ENCODE measurements at places on chromosomes 7 and 10.

- DNase-seq = no peak
These were observed 599.3 kb upstream of the CELF2 start for GRCh38 chr10:10418387-10418786.

- DNase-seq = no peak
These were observed 65.9 kb upstream of the C7orf33 start for GRCh38 chr7:148524479-148525224.

GRCh38 chr7:50679218-50680007, 103.3 kb downstream of the GRB10 start:
- no peak for DNase-seq

DNA sequence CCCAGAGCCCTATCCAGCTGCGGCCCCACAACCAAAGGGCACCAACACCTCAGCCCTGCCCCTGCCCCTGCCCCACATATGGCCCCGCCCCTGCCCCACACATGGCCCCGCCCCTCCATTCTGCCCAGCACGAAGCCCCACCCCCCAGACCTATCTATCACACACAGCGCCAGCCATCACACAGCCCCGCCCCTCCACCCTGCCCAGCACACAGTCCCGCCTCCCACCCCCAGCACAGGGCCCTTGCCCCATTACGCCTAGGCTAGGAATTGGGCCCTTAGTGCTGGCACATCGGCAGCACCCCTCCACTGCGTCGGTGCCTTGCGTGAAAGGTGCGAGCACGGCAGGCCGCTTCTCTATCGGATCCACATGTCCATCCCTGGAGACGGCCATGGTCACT, 126.8 kb downstream of the MAD1L1 start:
- DNase-seq = no peak

DNA sequence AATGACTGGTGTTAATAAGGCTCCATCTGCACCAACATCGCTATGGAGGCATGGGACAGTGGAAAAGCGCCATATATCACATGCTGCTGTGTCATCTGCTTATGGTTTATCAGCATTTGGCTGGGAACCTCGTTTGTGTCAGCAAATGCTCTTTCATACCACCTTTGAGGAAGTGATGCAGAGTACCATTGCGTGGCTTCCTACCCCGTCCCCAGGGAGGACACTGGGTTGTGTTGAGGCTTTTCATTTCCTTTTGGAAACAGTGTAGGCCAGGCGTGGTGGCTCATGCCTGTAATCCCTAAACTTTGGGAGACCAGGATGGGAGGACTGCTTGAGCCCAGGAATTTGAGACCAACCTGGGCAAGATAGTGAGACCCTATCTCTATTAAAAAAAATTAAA, 6.8 kb downstream of the TACR2 start:
- DNase-seq = no peak

DNA sequence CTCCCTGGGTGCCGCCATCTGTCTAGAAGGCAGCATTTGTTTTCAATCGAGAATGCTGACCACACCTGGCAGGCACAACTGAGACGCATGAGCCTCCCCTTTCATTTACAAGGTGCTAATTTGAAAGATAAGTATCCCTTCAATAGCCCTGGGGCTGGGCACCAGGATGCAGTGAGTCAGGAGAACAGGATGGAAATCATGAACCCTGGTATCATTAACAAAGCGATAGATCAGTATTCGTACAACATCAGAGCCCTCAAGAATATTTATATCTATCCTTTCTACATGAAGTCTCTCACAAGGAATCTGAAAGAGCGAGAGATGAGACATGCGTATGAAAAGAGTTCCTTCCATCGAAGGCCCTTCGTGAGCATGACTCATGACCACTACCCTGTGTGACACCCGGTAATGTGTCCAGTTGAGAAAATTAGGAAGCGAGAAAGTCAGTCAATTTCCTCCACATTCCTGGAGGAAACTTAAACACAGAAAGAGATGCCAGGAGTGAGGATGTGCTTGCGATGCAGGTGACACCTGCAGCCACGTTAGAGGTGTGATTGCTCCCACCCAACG, 123.1 kb upstream of the PITRM1 start:
- no peak for DNase-seq

DNA sequence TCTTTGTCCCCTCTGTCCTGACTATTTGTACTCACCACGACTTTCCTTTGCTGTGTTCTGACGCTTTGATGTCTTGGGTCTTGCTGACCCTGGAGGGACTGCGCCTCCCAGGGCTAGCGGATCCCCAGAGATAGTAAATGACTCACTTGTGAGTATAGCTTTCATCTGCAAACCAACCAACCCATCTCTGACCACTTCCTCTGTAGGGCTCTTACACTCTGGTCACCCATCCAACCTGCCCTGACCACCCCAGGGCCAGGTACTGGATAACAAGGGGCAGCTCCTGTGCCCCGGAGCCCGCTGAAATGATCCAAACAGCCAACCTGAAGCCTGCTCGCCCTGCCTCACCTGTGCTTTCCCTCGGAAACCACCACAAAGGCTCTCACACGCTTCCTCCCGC, 125.2 kb upstream of the CARD11 start:
- no peak for DNase-seq

DNA sequence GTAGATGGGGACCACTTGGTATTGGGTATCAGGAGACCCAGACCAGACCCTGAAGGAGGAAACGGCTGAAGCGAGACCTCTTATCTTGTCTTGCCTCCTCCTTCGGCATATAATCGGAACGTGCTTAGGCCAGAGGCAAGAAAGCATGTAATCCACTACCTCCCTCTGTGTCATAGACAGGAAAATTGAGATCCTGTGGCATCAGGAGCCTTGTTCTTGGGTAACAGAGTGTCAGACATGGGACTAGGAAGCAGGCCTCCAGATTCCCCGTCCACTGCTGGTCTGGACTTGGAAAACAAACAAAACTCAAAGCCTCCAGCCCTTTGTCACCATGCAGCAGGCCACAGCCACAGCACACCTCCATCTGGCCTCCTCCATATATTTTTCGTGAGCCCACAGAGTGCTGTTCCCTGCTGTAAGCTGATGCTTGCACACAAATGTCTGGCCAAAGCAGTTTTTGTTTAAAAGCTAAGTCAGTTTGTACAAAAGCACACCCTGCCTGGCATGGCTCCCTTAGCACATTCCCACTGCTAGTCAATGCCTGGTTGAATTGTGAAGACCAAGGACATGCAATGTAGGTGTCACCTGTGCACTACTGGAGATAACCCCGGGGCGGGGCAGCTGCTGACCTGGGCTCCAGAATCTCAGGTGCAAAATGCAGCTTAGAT, 510.9 kb downstream of the RPS24 start:
- DNase-seq = no peak

DNA sequence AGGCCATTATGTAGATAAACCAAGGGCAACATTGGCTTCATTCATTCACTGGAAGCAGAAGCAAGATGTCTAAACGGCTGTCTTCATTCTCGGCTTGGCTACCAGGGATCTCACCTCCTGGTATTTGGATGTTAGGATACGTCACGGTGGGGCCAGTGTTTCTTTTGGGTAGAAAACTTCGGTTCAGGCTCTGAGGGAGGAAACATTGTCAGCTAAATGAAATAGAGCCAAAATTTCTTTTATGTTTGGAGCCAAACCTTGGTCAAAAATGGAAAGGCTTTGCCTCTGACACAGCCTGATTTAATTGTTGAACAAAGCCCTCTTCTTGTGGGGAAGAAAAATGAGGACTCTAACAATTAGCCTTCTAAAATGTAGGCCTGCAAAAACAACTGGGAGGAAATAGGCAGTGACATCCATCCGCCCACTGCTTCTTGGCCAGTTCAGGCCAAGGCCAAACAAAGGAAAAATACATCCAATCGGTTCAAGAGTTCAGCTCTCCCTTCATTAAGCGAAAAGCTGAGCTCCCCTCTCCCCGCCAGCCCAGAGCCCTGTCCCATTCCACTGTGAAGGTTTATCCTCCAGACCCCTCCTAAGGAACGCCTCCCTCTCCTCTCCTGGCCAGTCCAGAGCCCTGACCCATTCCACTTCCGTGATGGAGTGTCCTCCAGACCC, 44.4 kb downstream of the PFKFB3 start:
- DNase-seq = no peak

DNA sequence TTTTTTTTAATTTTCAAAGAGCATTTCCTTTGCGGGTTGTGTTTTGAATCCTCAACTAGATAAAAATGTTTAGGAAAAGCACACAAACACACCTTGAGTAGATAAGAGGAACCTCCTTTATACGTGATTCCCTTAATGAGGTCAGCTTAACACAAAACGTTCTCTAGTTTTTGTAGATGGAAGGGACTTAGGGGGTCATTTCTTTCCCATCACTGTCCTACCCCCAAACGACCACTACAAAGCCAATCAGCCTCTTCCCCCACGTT, 1.2 kb downstream of the SUV39H2 start:
- no peak for DNase-seq

GRCh38 chr7:44637788-44638594, 31.6 kb downstream of the OGDH start:
- DNase-seq = peak; percentile 70

DNA sequence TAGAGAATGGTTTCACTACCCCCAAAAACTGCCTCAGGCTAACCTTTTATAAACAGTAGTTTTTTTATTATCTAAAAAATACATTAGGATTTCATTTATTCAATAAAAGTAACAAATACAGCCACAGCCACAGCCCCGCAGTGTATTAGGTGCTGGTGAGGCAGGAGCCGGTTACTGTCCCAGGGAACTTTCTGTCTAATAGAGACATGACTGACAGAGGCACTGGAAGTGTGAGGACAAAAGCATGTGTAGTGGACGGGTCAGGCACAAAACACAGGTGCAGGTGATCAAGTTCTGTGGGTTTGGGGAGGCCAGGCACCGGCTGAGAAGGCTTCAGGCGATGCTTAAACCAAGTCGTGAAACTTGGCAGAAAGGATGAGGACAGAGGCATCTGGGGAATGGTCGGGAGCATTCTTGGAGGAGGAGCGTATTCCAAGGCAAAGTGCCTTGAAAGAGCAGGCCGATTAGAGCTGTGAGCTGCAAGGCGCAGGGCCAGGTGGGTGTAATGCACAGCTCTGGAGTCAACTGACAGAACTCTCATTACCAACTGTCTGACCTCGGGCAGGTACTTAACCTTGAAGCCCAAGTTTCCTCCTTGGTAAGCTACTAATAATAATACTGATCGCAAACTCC, 138.2 kb downstream of the USP6NL start:
- DNase-seq = no peak

GRCh38 chr7:23001610-23002009, 12.3 kb downstream of the HYCC1 start:
- no peak for DNase-seq

- no peak for DNase-seq
These were observed 31.2 kb downstream of the TBXAS1 start for GRCh38 chr7:139860090-139860775.

DNA sequence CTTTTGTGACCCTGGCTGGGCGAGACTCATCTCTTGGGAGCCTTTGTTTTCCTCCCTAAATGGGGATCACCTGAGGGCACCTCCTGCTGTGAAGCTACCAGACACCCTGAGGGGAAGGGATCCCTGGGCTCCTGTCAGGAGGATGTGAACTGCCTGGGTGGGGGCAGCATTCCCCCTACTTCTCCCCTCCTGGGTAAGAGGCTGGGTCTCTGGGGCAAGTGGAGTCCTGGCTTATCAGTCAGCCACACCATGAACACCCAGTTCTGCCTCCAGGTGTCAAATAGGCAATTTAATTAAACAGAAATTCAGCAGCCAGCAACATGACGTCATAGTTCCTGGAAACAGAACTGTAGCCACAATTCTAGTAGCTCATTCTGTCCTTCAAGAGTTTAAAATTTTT, 97.7 kb upstream of the RET start:
- DNase-seq = no peak

DNA sequence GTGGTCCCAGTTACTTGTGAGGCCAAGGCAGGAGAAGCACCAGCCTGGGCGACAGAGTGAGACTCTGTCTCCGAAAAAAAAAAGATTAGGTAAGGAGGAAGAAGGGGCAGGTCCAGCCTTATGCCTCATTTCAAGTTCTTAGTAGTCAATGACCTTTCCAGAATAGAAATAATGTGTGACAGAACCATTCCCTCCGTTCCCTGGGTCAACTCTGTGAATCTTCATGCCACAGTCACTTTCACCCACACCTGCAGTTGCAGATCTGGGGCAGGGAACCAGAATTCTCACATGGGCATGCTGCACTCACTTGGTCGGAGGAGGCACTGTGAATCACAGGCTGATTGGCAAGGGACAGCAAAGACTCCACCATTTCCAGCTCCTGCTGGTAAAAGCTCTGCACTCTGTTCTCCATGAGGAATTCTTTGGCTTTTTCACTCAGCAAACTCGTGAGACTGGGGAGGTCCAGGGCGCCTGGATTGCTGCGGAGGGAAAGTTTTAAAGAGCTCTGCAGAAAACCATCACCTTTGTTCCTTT, 20.7 kb downstream of the STN1 start:
- no peak for DNase-seq

- DNase-seq = no peak
These were observed 305.8 kb upstream of the GNAI1 start for GRCh38 chr7:79828866-79829265.

- DNase-seq = no peak
These were observed 80.8 kb downstream of the ZNF92 start for GRCh38 chr7:65454469-65454868.

GRCh38 chr7:128915841-128916642, 5.5 kb upstream of the KCP start:
- no peak for DNase-seq

GRCh38 chr7:92813390-92814024, 22.9 kb downstream of the CDK6 start:
- no peak for DNase-seq

GRCh38 chr7:27175626-27176523, 1.8 kb upstream of the HOXA10 start:
- DNase-seq = no peak

DNA sequence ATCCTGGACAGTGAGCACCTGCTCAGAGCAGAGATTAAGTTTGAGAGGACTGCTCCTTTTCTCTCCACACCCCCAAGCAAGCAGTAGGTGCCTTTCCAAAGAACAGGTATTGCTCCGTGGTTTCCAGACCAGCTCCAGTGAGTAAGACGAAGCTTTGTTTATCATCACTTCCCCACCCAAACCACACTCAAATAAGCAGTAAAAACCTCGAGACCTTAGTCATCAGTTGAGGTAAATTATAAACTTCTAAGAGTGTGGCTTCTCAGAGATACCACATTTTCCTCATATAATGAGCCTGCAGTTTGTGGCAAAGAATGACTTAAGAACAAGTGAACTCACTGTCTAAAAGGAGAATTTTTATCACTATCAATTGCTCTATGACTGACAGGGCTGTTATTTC, 50.0 kb upstream of the GRB10 start:
- no peak for DNase-seq

GRCh38 chr7:135706038-135706742, 21.8 kb downstream of the SLC13A4 start:
- no peak for DNase-seq

- DNase-seq = no peak
These were observed 57.2 kb upstream of the ANK3 start for GRCh38 chr10:60446851-60447250.

DNA sequence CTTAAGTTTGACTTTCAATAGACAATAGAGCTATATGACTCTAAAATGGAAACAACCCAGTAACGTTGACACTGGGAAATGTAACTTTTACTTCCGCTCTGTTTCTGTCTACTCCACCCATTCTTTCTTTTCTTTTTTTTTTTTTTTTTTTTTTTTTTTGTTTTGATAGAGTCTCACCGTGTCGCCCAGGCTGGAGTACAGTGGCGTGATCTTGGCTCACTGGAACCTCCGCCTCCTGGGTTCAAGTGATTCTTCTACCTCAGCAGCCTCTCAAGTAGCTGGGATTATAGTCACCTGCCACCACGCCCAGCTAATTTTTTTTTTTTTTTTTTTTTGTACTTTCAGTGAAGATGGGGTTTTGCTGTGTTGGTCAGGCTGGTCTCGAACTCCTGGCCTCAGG, 13.9 kb downstream of the PRSS2 start:
- DNase-seq = no peak

GRCh38 chr10:90227217-90227656, 525.8 kb downstream of the KIF20B start:
- DNase-seq = no peak

All from stimulated activated CD8-positive, alpha-beta memory T cell treated with anti-CD3 and anti-CD28 coated beads, Interleukin-4, amount 100 ng/mL, for 4 hours (primary cell).